Fibroblast of skin of left quadriceps (primary cell): ENCODE measurements at places on chromosomes 13 and 19.
A peak's percentile ranks its signal among the peaks of the same experiment; 100 is the strongest.

- DNase-seq: no peak
Observed at GRCh38 chr19:41915021-41915775, 13.1 kb downstream of the ERFL start.

GRCh38 chr13:46665633-46666482, 112.9 kb downstream of the LRCH1 start:
- no peak for DNase-seq

GRCh38 chr19:41083516-41083915, 4.7 kb upstream of the CYP2A13 start:
- DNase-seq: no peak

DNA sequence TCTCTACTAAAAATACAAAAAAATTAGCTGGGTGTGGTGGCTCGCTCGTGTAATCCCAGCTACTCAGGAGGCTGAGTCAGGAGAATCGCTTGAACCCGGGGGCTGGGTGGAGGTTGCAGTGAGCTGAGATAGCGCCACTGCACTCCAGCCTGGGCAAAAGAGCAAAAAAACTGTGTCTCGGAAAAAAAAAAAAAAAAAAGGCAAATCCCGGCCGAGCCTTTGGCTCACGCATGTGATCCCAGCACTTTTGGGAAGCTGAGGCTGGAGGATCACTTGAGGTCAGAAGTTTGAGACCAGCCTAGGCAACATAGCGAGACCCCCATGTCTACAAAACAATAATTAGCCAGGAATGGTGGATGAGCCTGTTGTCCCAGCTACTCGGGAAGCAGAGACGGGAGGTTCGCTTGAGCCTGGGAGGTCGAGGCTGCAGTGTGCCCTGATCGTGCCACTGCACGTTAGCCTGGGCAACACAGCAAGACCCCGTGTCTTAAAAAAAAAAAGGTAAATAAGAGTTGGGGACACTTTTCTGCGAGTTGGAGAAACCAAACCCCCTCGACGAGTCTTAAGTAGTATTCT, 574 bp upstream of the GPX4 start:
- DNase-seq: no peak

GRCh38 chr13:102873653-102874052, 27.8 kb downstream of the ERCC5 start:
- DNase-seq: no peak

DNA sequence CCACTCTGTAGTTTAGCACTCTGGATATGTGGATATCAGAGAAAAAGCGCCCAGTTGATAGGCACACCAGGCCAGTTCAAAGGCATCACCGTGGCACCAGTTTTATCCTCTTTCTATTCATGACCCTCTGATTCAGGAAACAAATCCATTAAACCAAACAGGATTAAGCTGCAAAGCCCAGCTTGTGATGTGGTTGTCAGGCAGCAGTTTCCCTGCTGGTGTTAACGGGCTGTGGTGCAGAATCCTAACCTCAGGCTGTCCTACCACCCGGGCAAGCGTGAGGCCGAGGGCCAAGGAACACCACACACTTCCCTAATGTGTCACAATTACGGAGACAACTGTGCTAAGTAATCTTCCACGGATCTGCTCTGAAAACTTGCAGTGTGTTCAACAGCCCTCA, 209.1 kb downstream of the OLFM4 start:
- DNase-seq: no peak

GRCh38 chr19:3494559-3494958, 5.9 kb downstream of the DOHH start:
- no peak for DNase-seq

GRCh38 chr13:30111810-30112209, 195.5 kb downstream of the KATNAL1 start:
- no peak for DNase-seq

DNA sequence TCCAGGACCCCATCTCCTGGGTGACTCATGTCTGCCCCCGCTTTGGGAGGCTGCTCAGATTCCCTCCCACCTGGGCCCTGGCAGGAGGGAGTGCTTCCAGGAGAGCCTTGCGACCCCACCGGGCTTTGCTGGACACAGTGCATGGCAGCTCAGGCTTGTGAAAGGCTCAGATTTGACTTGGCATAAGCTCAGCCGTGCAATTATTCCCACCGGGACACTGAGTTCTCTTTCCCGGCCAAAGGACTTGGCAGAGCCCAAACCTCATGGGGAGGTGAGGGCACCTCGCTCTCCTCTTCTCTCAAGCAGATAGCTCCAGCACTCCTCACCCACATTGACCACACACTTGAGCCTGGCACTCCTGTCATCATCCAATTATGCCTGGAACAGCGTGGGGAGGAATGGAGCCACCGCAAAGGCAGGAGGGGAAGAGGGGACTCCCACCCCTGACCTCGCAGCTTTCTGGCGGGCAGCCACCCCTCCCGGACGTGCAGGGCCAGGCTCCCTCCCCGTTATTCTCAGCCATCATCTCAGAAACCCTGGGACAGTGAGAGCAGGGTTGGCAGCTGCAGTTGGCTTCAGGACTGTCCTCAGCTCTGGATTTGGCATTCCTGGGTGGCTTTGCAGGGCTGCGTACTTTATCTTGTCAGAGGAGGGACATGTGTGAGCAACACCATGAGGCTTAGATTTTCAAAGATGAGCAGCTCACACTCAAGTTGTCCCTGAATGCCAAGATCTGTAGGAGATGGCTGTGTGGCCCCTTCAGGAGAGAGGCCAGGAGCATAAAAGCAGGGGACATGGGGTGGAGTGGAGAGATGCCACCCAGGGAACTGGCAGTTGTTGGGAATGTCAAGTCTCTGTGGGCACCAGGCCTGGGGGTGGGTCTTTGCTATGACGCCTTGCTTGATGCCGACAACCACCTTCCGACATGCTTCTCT, 306.2 kb downstream of the TEX29 start:
- DNase-seq: no peak

DNA sequence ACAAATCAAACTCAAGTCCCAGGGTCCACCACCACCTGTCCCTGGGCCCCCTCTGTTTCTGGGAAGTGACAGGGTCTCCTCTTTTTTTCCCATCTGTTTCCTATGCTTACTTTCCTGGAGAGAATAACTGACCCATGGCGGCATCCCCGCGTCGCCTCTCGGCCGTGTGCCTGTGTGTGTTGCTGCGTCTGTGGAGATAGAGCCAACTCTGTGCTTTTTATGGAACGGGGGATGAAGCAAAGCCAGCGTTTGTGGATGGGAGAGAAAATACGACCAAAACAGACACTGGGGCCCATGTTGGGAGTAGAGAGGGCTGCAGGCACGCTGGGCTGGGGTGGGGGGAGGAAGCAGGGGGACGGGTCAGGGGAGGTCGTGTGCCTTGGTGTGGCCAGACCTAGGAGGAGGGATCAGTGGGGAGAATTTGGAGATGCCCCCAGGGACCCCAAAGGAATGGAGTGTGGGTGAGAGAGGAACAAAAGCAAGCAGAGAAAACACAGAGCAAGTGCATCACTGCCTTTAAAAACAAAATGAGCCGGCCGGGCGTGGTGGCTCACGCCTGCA, 16.6 kb downstream of the PLK5 start:
- DNase-seq: no peak

- no peak for DNase-seq
Observed at GRCh38 chr19:4676955-4677731, 7.0 kb upstream of the MYDGF start.

GRCh38 chr13:86757236-86757978, 913.8 kb upstream of the SLITRK5 start:
- no peak for DNase-seq

GRCh38 chr13:35716729-35717128, 240.2 kb upstream of the MAB21L1 start:
- DNase-seq: no peak

DNA sequence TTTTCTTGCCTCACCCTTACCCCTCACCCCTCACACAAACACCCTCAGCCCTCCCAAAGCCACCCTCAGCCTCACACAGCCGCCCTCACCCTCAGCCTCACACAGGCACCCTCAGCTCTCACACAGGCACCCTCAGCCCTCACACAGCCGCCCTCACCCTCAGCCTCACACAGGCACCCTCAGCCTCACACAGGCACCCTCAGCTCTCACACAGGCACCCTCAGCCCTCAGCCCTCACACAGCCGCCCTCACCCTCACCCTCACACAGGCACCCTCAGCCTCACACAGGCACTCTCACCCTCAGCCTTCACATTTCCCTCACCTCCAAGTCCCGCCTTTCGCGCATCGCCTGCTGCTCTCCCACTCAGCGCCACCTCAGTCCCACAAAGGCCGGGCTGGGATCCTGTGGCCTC, 287 bp upstream of the ZSCAN22 start:
- DNase-seq: no peak

GRCh38 chr19:42553292-42554045, 25.2 kb upstream of the CEACAM1 start:
- peak; percentile 10 for DNase-seq

DNA sequence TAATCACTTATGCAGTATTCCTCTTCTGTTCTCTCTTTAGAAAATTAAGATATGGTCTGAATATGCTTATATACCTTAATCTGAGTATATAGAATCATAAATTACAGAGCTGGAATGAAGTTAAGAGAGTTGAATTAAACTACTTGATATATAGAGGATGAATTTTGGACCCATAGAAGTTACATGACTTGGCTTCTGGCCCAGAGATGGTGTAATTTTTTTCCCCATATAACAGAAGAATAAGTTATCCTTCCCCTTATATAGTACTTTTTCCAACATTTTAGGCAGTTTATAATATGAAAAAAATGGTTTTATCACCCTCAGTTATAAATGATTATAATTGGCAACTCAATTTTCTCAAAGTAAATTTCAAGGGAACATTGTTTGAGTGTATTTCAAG, 616.3 kb downstream of the TBC1D4 start:
- no peak for DNase-seq

DNA sequence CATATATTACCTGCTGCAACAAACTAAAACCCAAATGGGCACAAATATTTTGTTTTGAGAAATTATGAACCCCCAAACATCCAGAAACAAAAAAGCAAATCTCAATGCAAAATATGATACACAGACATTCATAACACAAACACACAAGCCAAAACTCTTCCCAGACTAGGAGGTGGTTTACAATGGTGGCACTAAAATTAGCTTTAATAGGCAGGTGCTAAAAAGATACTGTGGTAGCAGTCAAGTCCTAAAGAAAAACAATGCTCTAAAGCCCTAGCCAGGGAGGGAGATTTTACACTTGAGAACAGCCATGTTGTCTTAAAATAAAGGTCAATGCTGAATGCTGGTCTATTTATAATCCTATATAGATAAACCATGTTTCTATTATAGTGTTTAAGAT, 65.0 kb downstream of the DOCK9 start:
- no peak for DNase-seq

DNA sequence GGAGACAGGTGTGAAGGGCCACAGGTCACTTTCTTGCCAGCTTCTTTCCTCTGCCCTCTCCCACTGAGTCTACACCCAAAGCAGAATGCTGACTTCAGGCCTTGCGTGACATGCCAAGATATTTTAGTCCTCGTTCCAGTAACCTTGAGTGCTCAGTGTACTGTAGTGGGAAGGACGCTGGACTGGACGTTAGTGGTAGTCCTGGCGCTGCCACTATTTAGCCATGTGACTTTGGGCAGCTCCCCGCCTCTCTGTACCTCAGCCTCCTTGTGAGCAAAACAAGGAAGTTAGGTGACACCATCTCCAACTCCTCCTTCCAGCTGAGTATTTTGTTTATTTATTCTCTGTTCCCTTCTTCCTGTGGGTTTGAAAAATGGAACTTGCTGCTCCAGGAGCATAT, 86.1 kb downstream of the FRY start:
- no peak for DNase-seq

DNA sequence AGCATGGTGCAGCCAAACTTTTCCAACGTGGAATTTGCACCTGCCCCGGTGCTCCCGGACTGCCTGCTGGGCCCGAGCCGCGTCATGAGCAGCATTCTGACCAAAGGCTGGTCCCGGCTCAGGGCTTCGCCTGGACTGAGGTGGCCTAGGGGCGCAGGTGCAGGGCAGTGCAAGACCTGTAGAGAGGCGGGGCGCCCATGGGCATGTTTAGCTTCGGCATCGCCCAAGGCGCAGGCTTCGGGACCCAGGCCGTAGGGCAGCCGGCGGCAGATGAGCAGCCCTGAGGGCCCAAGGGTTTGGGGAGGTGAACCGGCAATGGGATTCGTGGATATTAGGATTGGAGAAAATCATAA, 23.8 kb downstream of the LRFN3 start:
- no peak for DNase-seq

DNA sequence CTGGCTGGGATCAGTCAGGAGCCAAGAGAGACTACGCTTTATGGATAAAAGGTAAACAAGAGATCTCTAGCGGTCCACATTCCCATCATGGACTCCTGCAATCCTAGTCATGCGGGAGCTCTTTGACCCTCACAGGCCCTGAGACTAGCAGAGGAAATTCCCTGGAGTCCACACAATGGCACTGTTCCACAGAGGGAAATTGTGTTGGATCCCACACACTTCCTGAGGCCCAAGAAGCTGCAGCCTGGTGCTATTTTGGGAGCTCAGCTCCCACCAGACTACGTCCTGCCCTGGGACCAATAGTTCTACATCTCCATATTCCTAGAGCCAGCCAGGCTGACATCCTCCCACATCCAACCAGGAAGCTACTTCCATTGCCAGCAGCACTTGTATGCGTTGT, 2358.4 kb downstream of the PCDH9 start:
- DNase-seq: no peak

DNA sequence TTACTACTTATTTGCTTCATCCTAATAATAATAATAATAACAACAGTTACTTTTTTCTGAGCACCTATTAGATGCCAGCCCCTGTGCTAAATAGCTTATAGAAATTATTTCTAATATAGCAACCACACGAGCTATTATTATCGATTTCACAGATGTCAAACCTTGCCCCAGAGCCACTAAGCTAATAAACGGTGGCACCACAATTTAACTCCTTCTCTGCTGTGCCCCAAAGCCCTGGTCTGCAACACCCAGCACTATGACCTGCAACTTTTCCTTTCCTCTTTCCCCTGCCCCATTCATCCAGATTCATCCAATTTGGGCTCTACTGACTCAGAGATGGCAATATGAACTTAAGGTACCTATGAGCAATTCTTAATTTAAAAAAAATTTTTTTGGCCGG, 6.4 kb downstream of the RFX2 start:
- no peak for DNase-seq

GRCh38 chr19:3459965-3460582, 20.3 kb downstream of the SMIM24 start:
- no peak for DNase-seq

DNA sequence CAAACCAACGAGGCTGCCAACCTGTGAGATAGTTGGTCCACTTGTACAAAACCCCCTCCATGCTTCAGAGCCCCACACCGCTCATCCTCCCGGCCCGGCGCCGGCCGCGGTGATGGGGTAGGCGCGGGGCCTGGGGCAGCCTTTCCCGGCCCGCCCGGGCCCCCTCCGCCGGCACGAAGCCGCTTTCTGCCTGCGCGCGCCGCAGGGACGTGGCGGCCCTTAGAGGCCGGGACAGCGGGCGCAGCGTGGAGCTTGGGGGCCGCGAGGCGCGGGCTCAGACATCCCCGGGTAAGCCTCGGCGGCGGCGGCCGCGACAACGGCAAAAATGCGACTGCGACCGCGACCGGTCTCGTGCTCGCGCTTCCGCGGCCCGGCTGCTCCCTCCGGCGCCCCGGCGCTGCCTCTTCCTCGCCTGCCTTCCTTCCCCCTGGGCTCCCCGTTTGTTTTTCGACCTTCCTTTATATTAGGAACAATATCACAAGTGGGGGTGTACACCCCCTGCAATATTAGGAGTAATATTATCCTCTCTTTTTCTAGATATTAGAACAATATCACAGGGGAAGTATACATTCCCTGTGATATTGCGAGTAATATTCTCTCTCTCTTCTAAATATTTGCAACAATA, 53.9 kb upstream of the CEACAM21 start:
- no peak for DNase-seq

GRCh38 chr13:52652980-52653303, 306 bp downstream of the SUGT1 start:
- DNase-seq: no peak
